ENCODE measurements at places on chromosomes 6 and 20.

- DNase-seq, result no peak
Measured at GRCh38 chr6:163296835-163297519, 117.5 kb upstream of the QKI start.

- no peak for DNase-seq
Measured at GRCh38 chr6:143556529-143556928, 45.0 kb upstream of the FUCA2 start.

DNA sequence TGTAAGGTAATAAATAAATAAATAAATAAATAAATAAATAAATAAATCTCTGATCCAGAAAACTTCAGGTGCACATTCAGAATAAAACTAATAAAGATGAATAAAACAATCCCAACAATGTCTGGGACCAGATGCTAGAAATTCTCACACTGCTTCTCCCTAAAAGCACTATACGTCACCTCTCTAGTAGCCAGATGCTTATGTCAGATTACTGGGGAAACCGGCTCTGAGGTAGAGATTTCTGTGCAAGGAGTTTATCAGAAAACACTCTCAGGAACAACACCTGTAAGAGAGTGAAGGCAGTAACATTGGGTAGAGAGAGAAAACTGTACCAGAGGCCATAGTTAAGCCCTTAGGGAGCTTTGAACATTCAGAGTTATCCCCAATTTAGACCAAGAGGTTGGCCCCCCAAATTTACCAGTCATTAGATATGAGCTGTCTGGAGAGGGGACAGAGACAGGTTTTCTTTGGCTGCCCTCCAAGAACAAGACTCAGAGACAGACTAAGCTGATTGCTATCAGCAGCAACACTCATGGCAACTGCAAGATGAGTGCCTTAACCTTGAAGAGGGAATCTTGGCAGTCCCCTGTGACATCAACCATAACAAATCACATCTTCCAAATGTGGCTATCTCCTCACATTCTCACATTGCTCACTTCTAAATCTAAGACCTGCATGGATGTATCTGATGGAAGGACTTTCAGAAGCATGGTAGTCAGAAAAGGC, 151.2 kb upstream of the BMP5 start:
- no peak for DNase-seq

GRCh38 chr6:6820641-6821238, 232.2 kb downstream of the LY86 start:
- no peak for DNase-seq

DNA sequence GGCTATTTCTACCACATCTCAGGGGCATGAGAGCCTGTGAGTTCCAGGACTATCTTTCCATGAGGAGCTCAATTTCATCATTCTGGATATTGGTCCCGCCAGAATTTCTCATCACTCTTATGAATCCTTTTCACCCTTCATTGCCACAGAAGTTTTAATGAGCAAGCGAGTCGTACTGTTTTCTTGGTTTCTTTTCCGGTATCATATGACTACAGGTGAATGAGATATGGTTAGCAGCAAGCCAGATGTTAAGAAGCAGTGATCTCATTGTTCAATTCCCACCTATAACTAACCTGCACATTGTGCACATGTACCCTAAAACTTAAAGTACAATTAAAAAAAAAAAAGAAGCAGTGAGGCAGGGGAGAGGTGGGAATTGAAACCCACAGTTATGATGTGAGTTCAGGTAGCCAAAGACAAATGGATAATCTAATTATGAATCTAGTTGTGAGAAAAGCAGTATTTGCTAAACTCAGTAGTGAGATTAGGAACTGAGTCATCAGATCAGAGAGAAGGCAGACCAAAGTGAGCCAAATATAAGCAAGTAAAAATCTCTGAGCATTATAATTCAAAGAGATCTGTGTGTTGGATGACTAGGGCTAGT, 78.0 kb upstream of the ELOVL5 start:
- DNase-seq, result no peak

GRCh38 chr6:77461796-77462195, 1.5 kb downstream of the HTR1B start:
- DNase-seq, result no peak

DNA sequence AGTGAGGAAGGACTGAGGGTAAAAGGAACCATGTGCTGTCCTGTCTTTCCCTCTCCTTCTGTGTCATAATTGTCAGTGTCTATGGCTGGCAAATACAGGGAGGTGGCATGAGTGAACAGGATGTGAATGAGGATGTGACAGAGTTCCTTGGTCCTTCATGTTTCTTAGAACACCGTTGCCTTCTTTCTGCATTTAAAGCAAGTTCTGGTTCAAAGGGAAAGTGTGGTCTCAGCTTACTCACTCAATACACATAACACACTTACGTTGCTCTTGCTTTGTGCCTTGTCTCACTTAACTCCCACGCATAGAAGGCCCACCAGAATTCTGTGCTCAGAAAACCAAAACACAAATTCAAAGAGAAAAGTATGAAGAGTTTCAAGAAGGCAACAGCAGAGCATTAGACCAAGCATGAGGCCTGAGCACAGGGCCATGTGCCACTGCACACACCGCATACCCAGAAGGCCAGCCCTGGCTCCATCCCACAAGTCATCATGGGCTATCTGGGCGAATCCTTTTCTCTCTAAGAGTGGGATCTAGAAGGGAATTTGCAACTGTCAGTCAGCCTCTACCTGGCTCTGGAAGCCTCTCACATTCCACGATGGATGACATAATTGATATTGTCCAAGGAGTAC, 38.9 kb upstream of the SAYSD1 start:
- no peak for DNase-seq

DNA sequence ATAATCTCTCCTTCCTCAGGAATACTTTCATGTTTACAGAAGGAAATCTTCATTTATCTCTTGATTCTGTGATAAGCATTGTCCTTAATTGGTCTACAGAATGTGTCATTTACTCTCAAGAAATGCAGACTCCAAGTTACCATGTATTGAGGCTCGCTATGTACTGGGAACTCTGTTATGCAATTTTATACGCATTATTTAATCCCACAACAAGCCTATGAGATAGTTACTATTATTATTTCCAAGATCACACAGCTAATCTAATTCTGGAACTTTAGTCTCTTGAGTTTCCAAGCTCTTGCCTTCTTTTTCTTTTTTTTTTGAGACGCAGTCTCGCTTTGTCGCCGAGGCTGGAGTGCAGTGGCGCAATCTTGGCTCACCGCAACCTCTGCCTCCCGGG, 30.0 kb upstream of the RAB23 start:
- DNase-seq, result no peak

- no peak for DNase-seq
Measured at GRCh38 chr20:61733891-61734732, 331.6 kb downstream of the TAF4 start.

DNA sequence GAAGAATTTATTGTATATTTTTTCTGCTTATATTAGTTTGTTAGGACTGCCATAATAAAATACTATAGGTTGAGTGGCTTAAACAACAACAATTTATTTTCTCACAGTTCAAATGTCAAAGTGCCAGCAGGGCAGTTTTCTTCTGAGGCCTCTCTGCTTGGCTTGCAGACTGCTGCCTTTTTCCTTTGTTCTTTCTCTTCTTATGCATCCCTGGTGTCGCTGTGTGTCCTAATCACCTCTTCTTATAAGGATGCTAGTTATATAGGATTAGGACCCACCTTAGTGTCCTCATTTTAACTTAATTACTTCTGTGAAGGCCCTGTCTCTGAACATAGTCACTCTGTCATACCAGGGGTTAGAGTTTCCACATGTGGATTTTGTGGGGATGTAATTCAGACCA, 354.4 kb downstream of the NKAIN2 start:
- DNase-seq, result no peak

DNA sequence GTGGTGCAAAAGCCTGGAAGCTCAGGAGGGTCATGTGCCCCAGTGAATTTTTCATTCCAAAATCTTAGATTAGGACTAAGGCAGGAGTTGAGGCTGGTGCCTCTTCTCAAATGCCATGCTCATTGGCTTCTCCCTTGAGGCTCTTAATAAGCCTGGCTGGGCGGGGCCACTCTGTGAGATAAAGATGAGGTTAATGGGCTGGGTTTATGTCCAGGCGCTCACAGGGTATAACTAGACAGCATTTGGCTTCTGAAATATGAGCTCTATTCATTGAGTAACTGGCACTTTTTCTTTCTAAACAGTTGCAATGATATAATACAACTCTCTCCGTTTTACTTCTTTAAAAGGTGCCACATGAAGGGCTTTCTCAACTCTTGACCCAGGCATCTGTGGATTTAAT, 156.3 kb downstream of the SCML4 start:
- DNase-seq, result no peak

DNA sequence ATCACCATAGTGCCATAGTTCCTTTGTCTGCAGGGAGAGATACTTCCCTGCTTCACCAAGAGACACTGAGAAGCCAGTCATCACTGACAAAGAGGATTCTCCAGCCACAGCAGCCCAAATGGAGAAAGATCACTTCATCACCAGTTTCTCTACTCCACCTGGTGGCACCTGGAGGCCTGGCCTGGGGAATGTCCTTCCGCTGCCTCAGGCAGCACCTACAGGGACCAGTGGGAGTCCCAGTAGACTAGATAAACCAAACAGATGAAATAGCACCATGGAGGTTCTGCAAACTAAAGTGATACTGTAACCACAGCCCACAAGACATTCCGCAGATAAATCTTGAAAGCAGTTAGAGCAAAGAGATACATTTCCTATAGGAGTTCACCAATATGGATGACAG, 266.5 kb downstream of the C6orf118 start:
- no peak for DNase-seq

DNA sequence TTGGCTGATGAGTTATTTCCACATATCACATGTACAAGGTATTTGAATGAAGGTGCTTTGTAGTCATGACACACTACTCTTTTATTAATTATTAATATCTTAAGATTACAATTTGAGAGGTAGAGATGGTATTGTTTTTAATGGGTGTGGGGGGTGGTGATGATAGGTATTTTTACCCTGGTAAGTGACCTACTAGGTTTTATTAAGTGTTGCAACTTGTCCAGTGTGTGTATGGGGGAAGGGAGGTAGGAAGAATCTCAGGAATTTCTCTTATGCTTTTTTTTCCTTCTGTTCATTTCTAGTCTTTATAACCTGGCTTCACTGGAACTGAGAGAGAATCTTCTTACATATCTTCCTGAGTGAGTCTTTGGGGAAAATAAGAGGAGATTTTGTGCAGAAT, 101.4 kb downstream of the LRRC1 start:
- DNase-seq, result no peak

DNA sequence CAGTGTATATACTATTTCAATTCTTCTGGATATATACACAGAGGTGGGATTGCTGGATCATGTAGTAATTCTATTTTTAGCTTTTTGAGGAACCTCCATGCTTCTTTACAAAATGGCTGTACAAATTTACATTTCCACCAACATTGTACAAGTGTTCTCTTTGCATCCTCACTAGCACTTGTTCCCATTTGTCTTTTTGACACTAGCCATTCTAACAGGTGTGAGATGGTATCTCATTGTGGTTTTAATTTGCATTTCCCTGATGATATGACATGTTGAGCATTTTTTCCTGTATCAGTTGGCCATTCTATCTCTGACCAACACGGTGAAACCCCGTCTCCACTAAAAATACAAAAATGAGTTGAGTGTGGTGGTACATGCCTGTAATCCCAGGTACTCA, 68.1 kb upstream of the PMEPA1 start:
- no peak for DNase-seq

- peak; percentile 81 for DNase-seq
Measured at GRCh38 chr6:28355743-28356665, 6.3 kb downstream of the ZKSCAN3 start.

DNA sequence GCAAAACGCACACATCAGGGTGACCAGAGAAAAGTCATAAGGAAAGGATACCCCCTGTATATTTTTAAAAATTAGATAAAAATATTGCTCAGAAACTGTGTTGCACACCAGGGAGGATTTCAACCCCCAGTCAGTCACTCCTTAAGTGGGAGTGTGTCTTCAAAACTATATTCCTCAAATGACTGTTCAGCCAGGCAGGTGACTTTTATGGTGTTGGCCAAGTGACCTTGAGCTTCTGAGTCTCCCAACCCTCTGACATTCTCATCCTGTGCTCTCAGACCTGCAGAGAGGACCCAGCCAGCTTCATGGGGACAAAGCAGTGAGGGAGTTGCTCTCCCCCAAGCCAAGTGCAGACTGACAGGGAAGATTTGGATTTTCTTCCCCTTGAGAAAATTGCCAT, 311.9 kb upstream of the JARID2 start:
- no peak for DNase-seq

All from CD4-positive, alpha-beta T cell treated with Interleukin-17A for 1 hour (primary cell).